ENCODE measurements at places on chromosomes 11 and 22.
A peak's percentile ranks its signal among the peaks of the same experiment; 100 is the strongest.

DNA sequence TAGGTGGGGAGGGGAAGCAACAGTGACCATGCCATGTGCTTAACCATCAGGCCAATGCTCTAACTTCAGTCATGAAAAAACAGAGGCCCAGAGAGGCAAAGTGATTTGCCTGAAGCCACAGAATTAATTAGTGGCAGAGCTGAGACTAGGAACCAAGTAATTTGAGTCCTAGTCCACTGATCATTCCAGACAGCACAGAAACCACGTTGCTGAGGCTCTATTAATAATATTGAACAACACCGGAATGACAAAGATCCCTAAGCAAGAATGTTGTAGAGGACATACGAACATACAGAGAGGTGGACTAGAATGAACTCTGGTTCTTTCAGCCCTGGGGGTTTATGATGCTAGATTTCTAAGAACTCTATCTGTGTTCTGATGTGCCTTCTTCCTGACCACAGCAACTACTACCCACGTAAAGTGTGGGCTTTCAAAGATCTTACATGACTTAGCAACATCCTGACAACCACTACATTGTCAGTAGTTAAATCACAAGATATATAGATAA is 92.3 kb downstream of the GAB2 start:
- DNase-seq = no peak

- no peak for DNase-seq
Measured at GRCh38 chr22:36405671-36406538, 18.1 kb upstream of the MYH9 start.

GRCh38 chr11:101862391-101863233 is 52.2 kb upstream of the CEP126 start:
- peak; percentile 79 for DNase-seq

DNA sequence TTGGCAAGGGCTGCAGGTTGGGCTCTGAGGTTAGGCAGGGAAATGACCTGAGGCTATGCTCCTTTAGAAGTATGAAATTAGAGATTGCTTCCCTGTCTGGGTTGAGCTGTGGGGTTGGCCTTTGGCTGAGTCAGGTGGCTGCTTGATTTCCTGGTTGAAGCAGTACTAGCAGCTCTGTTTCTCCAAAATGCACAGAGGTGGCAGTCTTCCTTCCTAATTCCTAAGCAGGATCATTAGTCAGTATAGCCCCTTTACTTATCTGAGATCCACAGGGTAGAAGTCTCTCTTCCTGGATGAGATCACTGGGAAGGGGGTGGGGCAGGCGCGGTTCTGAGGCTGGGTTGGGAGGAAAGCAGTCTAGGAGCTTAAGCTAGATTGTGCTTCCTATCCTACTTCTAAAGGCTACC is 1917.5 kb downstream of the LRRC4C start:
- no peak for DNase-seq

DNA sequence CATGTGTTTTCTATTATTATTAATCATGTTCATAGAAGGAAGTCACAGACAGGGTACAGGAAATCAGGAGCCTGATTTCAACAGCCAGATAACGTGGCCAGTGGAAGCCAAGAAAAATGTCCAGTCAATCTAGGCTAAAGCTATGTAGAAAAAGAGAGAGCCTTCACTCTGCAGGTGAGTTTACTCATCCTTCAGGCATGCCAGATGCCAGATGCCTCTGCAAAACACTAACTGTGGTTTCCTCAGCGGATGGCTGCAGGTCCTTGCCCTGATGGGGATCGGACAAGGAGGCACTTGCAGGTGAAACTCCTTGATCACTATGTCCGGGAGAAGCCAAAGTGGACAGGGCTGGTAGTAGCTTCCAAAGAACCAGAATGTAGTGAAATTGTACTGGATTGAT is 962.3 kb upstream of the RAG2 start:
- DNase-seq = no peak

- peak; percentile 41 for DNase-seq
Measured at GRCh38 chr11:88544656-88545280, 207.2 kb upstream of the CTSC start.

DNA sequence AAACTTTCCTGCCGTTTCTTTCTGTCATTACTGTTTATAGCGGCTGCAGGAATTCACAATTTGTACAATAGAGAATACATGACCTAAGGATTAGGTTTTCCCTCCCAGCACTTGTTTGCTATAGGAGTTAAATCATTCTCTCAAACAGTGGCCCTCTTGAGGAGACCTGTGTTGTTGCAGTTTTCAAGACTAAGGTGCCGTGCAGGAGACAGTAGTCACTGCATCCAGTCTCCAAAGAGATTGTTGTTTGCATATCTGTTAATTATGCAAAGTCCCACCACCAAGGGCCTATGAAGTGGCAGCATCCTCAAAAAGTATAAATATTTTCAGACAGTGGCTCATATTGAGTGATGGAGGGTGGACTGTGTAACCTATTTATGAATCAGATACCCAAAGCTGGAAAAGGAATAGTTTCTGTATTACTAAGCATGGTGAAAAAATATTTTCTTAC is 2.3 kb downstream of the PRSS23 start:
- peak; percentile 57 for DNase-seq

DNA sequence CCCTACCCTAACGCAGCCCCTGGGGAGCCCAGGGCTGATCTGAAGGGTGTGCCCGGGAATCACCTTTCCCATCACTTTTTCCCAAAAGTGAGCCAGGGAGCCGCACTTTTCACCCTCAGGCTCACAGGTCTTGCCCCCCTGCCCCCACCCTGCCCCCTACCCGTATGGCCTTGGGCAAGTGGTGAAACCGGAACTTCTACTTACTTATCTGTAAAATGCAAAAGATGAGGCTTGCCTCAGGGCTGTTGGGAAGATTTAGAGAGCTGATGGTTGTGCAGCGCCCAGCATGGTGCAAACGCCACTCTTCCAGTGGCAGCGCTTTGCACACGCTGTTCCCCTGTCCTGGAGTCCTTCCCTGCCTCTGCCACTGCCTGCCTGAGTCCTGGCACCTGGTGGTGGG is 8.0 kb downstream of the SYT12 start:
- no peak for DNase-seq

DNA sequence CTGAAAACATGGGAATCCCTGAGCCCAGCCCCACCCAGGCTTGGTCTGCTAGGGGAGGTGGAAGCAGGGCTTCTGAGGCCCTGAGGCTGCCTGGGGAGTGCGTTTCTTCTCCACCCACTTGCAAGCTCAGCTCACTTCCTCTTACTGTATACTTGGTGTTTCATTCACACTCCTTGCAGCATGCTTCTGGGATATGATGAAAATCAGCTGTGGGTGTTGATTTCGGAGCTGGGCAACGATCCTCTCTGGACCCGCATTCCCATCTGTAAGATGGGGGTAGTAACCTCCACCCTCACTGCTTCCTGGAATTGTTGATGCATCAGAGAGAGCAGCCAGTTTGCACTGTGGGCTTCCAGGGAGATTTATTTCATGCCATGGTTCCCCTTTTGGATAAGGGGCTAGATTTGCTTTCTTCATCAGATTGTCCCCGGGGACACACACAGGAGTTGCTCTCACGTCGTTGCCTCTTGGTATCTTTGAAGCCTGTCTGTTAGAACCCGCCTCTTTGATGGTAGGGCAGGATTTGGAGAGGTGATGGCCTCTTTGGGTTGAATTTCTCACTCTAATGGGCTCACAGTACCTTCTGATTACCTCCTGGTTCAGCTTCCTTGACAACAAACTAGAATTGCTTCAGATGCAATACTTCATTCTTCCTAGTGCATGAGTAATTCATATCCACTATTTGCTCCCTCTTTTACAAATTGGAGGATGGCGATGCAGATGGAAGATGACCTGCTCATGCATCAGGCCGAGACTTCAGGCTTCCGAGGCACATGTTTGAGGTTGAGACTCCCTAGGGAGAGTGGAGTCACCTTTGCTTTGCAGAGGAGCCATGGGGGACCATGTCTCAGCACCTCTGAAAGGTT is 40.4 kb downstream of the BCR start:
- peak; percentile 53 for DNase-seq

- peak; percentile 41 for DNase-seq
Measured at GRCh38 chr11:1882265-1883238, 9.1 kb downstream of the PRR33 start.

DNA sequence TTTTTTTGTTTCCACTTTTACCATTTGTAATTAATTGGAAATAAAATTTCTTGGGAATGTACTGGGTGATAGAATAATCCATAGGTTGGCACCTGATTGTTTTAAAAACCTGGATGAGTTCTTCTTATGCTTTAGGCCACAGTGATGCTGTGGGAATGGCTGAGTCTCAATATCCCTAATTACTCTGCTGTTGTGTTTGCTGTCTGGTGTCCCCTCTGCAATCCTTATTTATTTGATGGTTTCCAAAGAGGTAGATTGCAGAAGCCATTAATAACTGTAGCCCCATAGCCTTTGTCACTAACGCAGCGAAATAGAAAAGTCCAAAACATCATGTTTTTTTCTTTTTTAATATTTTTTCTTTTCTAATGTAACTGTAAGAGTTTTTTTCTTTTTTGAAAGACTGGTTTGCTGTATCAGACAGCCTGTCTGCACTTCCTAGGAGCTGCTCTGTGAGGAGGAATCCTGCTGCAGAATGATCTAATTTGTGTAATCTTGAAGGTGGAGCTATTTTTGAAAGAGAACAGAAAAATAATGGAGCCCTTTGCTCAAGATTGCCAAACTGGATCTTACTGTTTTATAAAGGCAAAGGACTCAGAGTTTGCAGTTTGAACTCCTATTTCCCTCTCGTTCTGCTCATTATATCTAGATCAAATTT is 14.9 kb downstream of the PACS1 start:
- no peak for DNase-seq

DNA sequence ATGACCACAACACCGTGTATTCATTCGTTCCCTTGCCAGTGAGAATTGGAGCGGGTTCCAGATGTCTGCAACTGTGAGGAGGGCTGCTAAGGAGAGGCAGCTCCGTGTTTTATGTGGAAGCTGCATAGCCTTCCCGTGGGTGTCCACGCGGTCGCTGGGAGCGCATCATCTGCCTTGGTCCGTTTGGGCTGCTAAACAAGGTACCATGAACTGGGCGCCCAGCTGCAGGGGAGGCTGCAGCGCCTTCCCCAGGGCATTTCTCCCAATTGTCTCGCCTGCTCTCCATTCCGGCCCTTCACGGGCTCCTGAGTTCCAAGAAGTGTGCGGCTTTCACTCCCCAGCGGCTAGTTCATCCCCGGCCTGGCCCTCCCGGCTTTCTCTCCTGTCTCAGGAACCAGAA is 1446.4 kb downstream of the TBC1D22A start:
- DNase-seq = no peak

GRCh38 chr22:23227380-23227779 is 47.1 kb downstream of the BCR start:
- DNase-seq = no peak

GRCh38 chr22:17096071-17096470 is 11.3 kb downstream of the IL17RA start:
- no peak for DNase-seq

DNA sequence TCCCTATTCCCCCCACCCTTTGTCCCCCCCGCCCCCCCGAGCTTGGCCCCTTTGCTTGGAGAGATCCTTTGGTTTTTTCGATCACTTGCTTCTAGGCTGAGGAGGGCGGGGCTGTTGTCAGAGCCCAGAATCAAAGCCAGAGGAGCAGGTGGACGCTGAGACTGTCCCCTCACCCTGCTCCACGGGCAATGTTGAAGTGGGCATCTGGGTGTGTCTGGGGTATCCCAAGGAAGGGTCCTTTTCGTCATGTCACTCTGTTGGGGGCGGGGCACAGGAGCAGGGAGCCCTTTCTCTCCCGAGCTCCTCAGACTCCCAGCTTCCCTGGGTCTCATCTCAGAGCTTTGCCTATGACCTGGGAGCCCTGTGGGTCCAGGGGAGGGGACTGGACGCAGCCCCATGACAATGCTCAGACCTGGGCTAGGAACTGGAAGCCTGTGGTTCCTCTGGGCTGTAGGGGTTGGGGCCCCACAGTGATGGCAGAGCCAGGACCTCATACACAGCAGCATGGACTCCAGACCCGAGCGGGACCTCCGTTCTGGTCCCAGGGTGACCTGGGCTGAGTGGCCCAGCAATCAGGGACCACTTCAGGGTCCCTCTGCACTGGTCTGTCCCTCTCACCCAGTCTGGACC is 2.9 kb upstream of the APOBEC3A start:
- no peak for DNase-seq

DNA sequence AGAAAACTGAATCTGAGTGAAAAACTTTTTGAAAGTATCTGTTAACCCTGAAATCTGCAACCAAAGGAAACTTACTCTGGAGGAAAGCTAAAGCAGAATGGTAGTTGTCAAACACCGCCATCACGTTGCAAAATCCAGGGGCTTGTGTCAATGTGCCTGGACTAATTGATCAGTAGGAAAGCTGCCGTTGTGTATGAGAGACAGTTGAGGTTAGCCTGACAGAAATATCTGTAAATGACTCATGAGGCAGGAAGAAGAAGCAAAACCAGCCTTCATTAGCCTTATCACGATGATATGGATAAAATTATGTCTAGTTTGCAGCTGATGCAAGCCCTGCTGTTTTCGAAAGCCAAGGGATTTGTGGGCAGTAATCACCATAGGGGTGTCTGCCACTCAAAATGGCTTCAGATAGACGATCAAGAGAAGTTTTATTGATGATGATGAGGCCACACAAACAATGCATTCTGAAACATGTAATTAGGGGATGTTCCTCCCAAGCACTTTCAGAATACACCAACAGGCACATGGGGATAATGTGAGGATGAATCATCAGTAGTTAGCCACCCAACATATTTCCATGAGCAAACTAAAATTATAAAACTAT is 8.9 kb downstream of the SCGB1A1 start:
- peak; percentile 58 for DNase-seq

GRCh38 chr11:43072096-43072495 is 239.7 kb upstream of the API5 start:
- DNase-seq = no peak

- no peak for DNase-seq
Measured at GRCh38 chr11:7416080-7416479, 69.2 kb upstream of the OLFML1 start.
